ENCODE measurements at places on chromosomes 13 and 19.
A peak's percentile ranks its signal among the peaks of the same experiment; 100 is the strongest.

- no peak for DNase-seq
These were observed 39.3 kb upstream of the RGCC start for GRCh38 chr13:41418027-41418426.

GRCh38 chr19:47421244-47421786, 2.0 kb upstream of the MEIS3 start:
- DNase-seq = no peak

DNA sequence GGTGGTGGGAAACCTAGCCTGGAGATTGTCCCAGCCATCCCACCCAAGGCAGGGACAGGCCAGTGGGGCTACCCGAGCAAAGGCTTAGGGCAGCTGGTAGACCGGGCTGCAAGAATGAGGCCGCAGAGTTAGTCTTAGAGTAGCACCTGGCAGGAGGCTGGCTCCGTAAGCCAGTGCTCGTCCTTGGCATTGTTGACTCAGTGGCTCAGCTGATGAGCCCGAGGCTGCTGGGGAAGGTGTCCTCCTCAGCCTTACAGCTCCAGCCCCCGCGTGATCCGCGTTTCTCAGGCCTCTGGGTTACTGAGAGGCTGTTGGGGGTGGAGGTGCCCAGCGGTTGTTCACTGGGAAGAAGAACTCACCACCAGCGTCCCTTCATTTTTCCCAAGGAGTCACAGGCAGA, 24.7 kb downstream of the PPP1R37 start:
- no peak for DNase-seq

DNA sequence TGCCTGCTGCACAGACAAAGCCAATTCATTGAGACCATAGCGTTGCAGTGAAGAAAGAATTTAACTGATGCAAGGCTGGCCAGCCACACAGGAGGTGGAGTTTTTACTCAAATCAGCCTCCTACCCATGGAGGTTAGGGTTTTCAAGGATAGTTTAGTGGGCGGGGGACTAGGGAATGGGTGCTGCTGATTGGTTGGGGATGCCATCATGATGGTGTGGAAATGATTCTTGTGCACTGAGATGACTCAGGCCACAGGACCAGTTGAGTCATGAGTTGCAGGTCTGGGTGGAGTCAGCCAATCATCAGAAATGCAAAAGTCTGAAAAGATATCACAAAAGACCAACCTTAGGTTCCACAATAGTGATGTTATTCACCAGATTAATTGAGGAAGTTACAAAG, 359.6 kb downstream of the FOXO1 start:
- DNase-seq = peak; percentile 54

DNA sequence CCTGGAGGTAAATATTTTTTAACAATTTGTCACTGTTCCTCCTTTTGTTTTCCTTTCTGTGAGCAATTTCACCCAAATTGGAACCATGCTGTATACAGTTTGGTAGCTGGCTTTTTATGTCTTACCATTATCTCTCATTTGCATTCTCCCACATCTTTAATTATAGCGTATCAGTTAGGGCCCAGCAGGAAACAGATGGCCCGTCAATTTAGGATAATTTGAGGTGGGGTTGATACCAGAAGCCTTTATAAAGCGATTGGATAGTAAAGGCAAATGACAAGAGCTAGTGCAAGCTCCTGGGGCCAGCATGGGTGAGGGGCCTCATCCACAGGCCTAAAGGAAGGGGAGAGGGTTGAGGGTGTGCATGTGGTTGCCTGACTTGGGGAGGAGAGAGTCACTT, 3.8 kb upstream of the IFNL4 start:
- no peak for DNase-seq

- no peak for DNase-seq
These were observed 11.1 kb downstream of the GJA3 start for GRCh38 chr13:20149762-20150161.

DNA sequence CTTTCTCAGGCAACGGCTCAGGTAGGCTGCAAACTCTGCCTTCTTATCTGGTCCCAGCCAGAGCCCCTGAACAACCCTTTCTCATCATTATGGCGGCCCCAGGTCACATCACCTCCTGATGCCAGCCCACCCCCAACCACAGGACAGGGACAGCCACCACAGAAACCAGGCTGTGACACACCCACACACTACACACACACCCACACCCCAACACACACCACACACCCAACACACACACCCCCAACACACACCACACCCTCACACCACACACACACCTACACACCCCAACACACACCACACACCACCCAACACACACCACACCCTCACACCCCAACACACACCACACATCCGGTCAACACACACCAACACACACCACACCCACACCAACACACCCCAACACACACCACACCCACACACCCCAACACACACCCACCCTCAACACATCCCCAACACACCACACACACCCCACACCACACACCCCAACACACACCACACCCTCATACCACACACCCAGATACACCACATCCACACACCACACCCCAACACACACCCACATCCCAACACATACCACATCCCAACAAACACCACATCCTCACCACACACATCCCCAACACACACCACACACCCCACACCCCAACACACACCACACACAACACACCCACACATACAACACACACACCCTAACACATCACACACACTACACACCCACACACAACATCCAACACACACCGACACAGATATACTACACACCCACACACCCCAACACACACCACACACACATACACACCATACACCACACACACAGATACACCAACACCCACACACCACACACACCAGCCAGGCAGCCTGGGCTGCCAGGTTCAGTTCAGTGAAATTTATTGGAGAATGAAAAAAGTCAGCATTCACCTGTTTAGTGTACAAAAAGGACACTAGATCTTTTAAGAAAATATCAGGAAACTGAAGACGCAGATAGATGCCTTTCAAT, 4.2 kb upstream of the ISYNA1 start:
- DNase-seq = no peak

DNA sequence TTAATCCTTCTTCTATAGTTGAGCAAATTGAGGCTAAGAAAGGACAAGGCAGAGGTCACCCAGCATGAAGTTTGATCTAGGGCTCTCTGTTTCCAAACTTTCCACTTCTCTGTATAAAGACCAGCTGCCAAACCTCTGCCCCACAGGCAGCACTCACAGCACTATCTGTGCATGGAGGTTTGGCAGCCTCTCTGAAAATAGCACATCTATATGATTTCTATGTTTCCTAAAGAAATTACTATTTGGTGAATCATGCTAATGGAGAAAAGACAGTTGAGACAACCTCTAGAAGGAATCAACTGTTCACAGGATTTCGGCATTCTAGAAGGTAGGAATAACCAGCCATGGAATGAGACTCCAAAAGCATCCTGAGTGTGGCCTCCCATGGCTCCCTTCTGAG, 554.5 kb downstream of the IRS2 start:
- no peak for DNase-seq

Data from stimulated activated CD8-positive, alpha-beta memory T cell treated with anti-CD3 and anti-CD28 coated beads, Interleukin-15, amount 100 ng/mL, for 48 hours (primary cell).